IPS-NIHi11 (cell line): ENCODE measurements at places on chromosomes 1 and 21.

DNA sequence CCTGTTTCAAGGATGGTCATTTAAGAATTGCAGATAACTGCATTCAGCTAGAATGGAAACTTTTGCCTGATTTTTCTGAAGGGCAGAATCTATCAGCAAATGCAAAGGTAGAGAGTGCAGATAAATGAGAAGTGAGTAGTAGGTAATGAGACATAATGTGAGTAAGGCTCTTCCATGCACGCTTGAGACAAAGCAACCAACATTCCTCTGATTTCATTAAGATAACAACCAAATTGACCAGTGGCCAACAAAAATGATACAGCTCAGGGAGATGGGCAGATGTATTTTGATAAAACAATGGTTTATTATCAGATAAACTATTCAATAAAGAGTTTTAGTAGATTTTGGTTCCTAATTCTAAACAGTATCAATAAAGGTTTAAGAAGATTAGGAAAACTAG is 404.4 kb upstream of the PBX1 start:
- no peak for DNase-seq

GRCh38 chr1:231757101-231757404 is 130.5 kb downstream of the DISC1 start:
- DNase-seq = no peak

DNA sequence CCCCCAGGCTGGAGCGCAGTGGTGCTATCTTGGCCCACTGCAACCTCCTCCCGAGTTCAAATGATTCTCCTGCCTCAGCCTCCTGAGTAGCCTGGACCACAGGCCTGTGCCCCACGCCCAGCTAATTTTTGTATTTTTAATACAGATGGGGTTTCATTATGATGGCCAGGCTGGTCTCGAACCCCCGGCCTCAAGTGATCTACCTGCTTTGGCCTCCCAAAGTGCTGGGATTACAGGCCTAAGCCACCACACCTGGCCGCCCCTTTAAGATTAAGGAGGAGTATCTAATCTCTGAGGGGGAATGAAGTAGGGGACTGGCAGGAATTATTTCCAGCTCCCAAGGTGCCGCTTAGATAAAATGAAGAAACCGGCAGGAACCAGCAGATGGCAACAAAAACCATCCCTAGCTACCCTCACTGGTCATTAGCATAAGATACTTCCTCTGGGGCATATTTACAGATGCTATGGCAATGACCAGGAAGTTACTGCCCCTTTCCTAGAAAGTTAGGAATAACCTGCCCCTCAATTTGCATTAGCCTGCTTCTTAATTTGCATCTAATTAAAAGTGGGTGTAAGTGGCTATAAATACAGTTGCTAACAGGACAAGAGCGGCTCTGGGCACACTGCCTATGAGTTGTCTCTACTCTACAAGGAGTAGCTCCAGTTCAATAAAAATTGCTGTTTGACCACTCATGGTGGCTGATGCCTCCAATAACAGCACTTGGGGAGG is 7.1 kb upstream of the NSUN4 start:
- DNase-seq = peak; percentile 56

DNA sequence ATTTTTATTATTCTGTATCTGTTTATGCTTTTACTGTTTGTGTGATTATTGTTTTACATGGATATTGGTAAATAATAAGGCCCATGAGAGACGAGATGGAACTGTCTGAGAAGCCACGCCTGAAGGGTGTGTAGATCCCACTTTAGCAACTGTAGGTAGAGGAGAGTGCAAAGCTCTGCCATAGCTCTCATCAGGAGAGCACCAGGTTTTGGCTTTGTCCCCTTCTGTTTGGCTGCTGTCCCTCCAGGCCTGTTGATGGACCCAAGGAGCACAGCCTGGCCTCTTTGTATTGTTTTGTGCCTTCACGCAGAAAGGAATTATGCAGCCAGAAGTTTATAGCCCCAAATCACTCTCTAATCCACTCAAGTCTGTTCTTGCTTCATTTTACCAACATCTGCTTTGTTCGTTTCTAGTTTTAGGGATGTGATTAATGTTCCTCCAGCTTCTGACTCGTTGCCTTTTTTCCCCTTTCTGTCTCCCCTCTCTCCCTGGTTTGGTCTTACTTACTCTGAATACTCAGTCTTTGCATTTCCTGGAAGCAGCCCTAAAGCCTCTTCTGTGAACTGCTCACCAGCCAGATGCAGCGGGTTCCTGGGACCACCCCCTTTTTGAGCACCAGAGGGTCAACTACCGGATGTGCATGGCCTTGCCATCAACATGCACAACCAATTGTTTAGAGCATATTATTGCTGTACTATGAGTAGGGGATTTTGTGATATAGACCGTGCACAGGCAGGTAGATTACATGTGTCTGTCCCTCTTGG is 127.3 kb downstream of the HHAT start:
- no peak for DNase-seq

- DNase-seq = no peak
These were observed 95.5 kb downstream of the ST6GALNAC3 start for GRCh38 chr1:76170084-76170483.

GRCh38 chr1:85225624-85226380 is 25.0 kb upstream of the SYDE2 start:
- no peak for DNase-seq

- no peak for DNase-seq
These were observed 1.4 kb downstream of the MEX3A start for GRCh38 chr1:156080863-156081179.

GRCh38 chr21:16102113-16102512 is 372.3 kb downstream of the USP25 start:
- DNase-seq = no peak

DNA sequence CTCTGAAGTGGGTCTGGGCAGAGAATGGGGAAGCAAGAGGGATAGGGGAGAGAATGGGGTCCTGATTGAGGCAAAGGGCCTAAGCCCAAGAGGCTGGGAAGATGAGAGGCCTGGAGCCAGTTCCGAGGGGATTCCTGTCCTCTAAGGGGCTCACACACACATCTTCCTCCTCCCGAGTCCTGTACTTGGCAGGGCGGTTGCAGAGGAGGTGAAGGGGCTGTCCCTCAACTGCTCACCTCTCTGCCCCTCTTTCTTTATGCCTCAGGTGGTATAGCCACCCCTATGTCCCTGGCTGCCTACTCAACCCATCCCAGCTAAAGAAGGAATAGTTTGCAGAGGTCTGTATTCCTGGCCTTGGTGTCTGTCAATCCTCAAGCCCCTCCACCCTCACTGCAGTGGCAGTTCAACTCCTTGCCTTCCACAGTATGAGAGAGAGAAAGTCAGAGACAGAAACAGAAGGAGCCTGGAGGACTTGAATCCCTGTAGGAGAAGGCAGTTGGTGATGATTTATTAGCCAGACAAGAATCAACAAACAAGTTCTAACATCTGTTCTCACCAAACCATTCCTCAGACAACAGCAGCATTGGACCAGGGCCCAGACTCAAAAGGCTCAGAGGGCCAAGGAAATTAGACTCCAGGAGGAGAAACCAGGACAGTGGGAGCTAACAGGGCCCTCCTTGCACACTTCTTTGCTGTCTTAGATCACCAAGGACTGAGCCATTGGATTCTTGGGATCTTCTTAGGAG is 10.7 kb downstream of the SH2D2A start:
- no peak for DNase-seq

- peak; percentile 48 for DNase-seq
These were observed 8.6 kb upstream of the MT1HL1 start for GRCh38 chr1:237012788-237013383.

DNA sequence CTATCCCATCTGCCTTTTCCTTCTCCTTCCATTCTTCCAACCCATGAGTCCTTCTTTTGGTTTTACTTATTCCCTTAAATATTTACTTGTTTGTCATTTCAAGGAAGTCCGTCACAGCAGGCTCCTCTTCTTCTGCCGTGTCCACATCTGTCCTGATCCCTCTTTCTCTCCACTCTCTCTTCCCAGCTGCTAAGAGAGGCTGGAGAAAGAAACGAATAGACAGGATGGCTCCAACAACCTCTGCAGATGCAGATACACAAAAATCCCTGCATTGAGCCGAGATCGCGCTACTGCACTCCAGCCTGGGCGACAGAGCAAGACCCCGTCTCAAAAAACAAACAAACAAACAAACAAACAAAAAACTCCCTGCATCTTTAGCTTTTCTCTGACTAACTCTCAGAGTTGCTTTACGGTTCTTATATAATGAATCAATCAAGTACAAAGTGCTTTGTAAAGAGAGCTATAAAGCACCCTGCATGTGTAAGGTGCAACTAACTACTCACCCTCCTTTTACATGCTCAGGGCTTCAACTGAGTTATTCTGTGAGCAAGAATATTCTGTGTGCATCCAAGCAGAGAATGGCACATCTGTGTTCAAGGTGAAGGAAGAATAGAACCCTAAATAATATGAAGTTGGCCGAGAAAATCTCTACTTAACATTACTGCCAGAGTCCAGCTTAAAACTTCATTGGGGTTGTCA is 3.8 kb upstream of the SAMD13 start:
- DNase-seq = no peak

DNA sequence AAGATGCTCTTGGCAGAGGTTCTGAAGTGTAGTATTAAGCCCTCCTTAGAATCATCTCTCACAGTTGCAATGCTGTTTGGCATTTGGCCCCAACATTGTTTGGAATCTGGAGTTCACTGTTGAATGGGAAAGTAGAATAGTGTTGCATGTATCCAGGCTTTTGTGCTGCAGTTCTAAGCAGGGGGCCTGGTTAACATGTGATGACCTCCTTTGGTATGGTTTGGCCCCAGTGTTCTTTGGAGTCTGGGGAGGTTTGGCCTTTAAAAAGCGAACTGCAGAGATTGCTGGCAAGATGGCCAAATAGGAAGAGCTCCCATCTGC is 61.8 kb upstream of the PLD5 start:
- no peak for DNase-seq

- no peak for DNase-seq
These were observed 42.0 kb downstream of the TM2D1 start for GRCh38 chr1:61682891-61683290.

GRCh38 chr1:150164224-150164623 is 14.5 kb downstream of the PLEKHO1 start:
- DNase-seq = no peak

DNA sequence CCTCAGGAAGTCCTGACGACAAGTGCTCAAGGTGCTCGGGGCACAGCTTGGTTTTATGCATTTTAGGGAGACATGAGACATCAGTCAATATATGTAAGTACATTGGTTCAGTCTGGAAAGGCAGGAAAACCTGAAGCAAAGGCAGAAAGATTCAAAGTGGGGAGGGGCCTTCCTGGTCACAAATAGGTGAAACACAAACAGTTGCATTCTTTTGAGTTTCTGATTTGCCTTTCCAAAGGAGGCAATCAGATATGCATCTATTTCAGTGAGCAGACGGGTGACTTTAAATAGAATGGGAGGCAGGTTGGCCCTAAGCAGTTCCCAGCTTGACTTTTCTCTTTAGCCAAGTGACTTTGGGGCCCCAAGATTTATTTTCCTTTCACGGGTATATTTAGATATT is 8.9 kb upstream of the RNF187 start:
- DNase-seq = no peak

GRCh38 chr1:213110349-213111300 is 59.6 kb downstream of the RPS6KC1 start:
- no peak for DNase-seq

DNA sequence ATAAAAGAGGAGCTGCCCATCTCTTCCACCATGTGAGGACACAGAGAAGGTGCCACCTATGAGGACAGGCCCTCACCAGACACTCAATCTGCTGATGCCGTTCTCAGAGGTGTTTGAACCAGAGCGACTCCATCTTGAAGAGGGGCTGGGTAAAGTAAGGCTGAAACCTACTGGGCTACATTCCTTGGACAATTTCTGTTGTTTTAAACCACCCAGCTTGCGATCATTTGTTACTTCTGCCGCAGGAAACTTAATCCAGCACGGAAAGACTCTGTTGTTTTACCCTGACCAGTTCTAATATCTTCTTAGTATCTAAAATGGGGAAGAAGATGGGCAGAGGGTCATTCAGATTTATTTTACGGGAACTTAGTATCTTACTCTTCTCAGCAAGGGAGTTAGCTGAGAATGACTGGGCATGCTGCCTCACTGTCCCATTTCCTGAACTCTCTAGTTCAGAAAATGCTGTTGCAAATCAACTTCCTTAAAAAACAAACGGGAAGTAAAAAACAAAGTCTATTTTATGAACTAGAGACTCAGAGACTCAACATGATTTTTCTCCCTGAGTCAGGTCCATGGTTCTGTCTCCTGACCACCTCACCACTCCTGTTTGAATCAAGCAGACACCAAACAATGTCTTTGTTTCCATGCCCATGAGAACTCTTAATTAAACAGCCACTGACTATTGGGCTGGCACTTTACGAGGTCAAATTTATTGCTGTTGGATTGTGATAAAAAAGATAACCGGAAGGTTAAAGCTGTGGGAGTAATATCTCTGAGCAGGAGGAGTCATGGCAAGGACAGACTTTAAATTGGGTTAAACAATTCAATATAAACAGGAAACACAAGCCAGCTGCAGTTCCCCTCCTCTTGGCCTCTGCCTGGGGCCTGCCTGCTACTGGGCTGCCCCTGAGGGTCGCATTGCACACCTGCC is 23.8 kb upstream of the IFNAR1 start:
- DNase-seq = no peak

GRCh38 chr1:223198628-223198965 is 55.5 kb upstream of the TLR5 start:
- no peak for DNase-seq

- no peak for DNase-seq
These were observed 278.0 kb downstream of the HLX start for GRCh38 chr1:221157026-221157761.

DNA sequence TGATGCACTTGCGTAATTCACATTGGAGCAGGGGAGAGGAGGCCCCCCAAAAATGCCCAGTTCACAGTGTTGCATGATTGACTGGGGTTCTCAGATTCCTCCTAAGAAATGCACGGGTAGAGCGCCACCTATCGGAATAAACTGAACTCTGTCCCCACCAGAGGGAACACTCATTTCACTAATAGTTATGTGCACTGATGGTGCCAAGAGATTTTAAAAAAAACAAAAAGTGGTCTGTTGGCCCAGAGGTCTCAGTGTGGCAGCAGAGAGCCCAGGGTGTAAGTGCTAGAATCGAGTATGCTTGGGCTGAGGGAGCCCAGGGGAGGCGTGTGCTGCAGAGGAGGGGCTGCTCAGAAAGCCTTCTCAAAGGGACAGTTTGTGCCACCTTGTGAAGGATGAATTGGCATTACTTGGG is 6.9 kb downstream of the PINK1 start:
- peak; percentile 59 for DNase-seq

DNA sequence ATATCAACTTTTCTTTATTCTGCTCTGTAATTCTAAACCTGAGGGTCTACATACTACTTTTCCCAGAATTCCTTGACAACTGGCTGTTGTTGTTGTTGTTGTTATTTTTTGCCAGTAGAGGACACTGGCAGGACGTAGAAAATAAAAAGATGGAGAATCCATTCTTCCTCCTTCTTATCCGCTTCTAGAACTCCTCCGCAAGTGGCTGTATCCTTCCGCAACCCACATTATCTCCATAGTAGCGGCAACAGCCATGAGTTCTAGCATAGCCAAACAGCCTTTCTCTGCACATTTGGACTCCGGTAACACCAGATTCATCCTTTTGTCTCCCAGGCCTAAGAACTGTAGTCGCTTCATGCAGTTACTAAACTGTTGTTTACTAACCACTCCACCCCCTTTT is 91.1 kb upstream of the CACHD1 start:
- peak; percentile 48 for DNase-seq
